Globus pallidus (tissue), 1 donor: ENCODE measurements at places on chromosomes 1 and 21.

DNA sequence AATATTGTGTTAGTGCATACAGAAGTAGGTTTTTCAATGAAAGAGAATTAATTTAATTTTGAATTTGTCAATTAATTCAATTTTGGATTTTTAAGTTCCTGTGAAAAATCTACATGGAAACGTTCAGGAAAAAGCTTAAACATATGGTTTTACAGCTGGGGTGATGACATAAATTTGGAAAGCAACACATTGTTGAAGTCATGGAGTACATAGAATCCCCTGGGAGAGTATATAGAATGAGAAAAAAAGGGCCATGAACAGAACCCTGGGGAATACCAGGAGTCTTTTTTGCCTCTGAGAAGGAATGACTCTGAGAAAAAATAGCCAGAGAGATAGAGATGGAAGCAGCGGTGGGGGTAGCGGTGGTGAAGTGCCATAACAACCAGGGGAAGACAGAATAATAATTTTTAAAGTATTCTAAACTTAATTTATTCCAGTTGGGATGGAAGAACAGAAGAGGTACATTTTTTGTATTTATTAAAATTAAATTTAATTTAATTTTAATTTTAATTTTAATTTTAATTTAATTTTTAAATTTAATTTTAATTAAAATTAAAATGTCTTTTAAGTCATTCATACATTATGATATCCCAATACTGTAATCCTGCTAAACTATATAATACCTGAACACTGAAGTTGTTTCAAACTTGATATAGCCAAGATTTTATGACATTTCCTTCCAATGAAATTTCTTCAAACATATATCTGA, 48.9 kb downstream of the NME7 start:
- DNase-seq, result no peak

GRCh38 chr21:17780539-17780938, 38.6 kb downstream of the C21orf91 start:
- no peak for DNase-seq

DNA sequence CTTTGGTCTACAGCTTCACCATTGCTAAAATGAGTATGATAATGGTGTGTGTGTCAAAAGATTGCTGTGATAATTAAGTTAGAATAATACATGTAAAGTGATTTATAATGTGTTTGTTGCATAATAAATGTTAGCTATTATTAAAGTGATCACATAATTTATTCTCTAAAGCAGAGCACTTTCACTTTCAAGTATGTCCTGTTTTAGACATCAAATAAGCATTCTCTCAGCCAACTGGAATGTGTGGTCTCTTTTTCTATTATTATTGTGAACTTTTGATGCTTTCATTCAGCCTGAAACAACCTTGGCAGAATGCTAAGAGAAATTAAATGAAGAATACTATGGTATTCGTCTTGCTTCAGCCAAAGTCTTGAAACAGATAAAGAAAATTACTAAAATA, 102.8 kb upstream of the COL11A1 start:
- no peak for DNase-seq

GRCh38 chr1:201702936-201703335, 126.0 kb upstream of the IPO9 start:
- DNase-seq, result no peak

DNA sequence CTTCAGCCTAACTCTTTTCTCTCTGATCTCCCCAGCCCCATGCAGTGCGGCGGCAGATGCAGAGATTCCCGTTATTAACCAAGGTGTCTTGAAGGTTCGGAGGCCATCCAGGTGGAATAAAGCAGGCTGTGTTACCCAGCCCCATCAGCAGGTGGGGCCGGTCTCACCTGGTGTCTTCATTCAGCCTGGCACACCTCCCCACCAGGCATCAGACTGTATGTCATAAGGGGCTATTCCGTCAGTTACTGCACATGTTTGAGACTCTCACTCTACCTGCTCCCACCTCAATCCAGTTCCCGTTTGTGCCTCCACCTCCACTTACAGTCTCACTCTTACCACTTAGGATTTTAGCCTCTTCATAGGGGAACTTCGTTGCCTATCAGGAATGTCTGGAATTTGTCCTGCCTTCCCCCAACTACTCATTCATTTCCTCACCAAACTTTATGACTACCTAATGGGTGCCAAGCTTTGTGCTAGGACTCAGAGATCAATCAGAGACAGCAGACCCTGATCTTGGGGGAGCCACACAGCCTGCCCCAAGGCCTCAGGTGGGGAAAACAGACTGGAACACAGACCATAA, 170.2 kb downstream of the PLPP3 start:
- DNase-seq, result no peak

DNA sequence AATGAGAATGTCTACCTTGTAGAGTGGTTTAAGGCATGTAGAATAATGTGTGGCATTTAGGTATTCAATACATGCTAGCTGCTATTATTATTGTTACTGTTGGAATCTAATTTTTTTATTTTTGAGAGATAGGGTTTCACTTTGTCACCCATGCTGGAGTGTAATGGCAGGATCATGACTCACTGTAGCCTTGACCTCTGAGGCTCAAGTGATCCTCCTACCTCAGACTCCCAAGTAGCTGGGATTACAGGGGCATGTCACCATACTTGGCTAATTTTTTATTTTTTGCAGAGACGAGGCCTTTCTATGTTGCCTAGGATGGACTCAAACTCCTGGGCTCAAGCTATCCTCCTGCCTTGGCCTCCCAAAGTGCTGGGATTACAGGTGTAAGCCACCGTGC, 61.9 kb downstream of the EPB41 start:
- DNase-seq, result no peak

- DNase-seq, result no peak
Measured at GRCh38 chr1:67634396-67634935, 50.5 kb upstream of the GADD45A start.

DNA sequence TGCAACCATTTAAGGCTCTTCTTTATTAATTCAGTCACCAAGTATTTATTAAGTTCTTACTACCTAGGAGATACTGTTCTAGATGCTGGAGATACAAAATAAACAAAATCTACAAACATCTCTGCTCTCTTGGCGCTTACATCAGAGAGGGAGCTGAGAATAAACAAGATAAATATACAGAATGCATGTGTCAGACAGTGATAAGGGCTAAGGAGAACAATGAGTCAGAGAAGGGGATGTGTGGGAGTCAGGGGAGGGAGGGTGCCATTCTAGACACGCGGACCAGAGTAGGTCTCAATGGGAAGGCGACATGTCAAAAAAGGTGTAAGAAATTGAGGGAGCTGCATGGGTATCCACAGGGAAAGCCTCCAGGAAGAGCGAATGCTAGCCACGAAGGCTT, 393.2 kb downstream of the RWDD3 start:
- DNase-seq, result no peak

- DNase-seq, result no peak
Measured at GRCh38 chr1:23111600-23112535, 56.8 kb downstream of the LUZP1 start.

GRCh38 chr21:33901412-33902288, 14.0 kb downstream of the ATP5PO start:
- DNase-seq, result peak; percentile 59

DNA sequence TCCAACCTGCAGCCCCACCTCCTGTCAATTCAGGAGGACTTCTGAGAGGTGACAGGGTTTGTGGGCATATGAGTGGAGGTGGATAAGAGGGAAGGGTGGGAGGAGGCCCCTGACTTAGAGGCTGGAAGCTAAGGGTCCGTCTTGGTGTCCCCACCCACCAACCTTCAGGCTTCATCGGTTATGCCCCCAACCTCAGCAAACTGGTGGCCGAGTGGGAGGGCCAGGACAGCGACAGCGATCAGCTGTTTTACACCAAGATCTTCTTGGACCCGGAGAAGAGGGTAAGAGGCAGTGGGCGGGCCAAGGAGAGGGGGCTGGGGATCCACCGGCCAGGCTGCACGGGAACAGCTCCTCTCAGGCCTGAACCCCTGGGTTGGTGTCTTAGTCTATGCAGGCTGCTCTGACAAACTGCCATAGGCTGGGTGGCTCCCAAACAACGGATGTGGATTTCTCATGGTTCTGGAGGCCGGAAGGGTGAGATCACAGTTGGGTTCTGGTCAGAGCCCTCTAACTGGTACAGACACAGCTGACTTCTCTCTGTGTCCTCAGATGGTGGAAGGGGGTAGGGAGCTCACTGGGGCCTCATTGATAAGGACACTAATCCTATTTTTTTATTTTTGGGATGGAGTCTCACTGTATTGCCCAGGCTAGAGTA, 18.1 kb downstream of the PLOD1 start:
- DNase-seq, result peak; percentile 86
